ENCODE measurements at places on chromosomes 11 and 22.

DNA sequence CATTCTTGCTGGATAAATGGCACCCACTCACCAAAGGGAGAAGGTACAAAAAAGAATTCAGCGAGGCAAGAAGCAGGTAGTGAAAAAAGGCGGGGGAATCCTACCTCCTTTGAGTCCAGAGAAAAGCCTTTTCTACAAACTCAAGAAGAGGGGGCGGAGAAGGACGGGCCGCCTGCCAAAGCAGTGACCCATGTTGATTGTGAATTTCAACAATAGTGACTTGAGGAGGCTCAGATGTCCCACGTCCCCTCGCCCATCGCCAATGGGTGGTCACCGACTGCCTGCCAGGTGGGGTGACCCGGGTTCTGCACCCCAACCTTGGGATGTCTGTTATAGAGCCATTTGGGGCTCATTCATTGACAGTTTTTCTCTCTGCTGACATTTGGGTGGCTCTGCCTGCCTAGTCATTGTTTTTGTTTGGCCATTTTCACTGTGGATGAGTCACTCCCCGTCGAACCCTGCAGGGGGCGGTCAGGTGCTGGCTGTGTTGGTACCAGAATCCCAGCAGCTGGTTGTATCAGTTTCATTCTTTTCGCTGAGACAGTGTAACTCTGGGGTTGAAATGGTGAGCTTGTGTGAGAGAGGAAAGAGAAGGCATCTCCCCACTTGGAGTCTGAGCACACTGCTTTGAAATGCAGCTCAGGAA is 163.4 kb upstream of the NCAM1 start:
- peak; percentile 60 for DNase-seq

DNA sequence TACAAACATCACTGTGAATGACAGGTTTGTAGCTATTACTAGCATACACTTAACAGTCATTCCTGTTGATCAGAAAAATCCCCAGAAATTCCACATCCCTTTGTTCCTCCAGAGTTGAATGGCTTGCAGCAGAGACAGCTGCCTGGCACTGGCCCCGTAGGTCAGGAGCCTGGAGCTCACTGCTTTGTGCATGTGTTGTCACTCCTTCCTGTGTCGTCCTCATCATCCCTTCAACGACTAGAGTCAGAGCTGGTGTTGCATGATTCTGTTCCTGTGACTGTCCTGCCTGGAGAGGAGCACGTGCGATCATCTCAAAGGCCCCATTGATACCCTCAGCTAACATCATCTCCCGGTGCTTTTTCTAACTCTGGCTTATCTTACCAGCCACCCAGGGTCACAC is 58.3 kb downstream of the LDLRAD3 start:
- DNase-seq = no peak

GRCh38 chr22:48044487-48045060 is 1282.1 kb downstream of the TBC1D22A start:
- no peak for DNase-seq

GRCh38 chr11:121596195-121597155 is 143.7 kb upstream of the SORL1-AS1 start:
- no peak for DNase-seq

DNA sequence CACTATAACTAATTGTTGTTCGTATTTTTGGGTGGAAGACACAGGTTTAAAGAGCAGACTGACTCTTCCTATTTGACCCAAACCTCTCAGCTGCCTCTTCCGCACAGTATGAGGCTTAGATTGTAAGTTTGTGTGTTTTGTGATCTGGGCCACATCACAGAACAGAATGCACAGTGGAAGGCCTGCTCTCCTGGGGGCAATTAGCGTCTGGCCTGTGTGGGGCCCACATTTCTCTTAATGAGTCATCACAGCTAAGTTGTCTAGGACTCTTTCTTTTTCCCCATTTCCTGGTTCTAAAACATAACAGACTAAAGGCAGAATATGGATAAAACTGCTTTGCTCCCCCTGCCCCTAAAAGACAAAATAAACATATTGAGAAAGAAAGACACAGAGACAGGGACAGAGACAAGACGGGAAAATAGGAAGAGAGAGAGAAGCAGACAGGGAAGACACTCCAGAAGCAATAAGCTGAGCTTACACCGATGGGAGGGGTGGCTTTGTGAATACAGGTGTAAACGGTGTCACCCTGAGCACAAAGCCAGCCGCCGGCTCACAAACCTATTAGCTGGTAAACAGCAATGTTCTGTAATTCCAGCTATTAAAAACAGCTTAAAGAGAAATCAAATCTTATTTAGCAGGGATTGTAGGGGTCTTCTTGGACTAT is 127.4 kb upstream of the OPCML start:
- no peak for DNase-seq

DNA sequence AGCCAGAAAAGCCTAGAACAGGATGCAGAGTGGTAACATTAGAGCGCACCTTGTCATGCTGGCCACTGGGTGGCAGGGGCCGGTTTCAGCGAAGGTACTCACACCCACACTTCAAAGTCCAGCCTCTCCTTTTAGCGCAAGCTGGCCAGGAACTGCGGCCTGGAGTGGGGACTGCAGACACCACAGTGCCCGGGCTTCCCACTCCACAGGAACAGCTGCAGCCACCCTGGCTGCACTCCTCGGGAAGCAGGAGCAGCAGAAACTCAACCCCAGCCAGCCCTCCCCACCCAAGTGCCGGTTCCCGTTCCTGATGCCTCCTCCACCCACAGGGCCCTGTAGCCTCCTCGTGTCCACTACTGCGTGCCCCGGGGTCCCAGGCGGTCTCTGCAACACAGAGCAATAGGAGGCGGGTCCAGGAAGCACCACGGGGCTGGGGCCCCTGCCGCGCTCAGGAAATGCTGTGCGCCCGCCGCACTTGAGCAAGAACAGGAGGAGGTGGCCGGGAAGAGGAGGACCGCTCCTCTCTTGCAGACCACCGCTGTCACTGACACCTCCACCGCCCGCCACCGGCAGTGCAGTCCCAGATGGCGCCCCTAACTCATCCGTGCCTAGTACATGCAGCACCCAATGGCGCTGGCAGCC is 2.2 kb downstream of the RFPL2 start:
- peak; percentile 39 for DNase-seq

- peak; percentile 30 for DNase-seq
Observed at GRCh38 chr22:24516301-24516737, 21.2 kb downstream of the UPB1 start.

DNA sequence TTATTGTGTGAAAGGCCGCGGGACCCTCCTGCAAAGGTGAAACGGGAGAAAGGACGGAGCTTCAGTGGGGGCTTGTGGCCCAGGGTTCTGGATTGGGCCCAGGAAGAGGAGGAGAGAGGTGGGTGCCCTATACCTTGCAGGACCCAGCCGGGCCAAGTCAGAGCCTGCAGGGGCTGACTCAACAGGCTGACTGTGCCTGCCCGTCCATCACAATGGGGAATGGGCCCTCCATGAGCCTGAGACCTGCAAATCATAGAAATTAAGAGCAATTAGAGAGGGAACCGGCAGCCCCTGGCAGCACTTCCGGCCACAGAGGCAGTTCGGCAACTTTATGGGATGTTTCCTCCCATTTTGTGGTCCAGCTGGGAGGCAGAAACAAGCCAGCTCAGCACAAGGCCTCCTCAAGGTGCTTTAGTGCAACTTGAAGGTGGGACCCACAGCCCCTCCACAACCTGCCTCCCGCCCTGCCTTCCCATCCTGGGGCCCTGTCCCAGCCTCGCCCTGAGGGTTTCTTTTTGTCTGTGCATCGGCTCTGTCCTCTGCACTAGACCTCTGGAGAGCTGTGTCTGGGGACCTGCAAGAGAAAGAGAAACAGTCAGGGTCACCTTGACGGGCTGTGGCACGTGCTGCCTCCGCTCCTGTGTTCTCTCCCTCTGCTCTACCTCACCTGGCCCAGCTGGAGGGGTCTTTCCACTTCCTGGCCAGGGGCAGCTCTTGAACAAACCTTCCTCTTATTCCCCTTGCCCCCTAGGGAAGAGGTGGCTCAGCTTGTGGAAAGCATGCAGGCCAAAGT is 19.1 kb upstream of the NECTIN1 start:
- no peak for DNase-seq

- no peak for DNase-seq
Observed at GRCh38 chr22:50476868-50477267, 2.0 kb upstream of the SBF1 start.

DNA sequence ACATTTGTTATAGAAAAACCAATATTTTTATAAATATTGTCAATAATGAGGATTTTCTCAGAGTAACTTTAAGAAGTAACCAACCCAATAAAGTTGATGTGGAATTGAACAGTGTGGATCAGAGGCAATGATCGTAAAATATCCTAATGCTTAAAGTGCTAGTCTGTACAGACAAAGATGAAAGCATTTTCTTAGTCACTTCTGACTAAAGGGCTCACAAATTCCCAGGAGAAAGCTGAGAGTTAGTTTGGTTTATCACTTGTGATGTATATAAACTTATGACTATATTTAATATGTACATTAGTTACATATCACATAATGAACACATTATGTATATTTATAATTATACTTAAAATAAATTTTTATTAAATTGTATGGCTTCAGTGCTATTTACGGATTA is 25.4 kb upstream of the DDI1 start:
- no peak for DNase-seq

GRCh38 chr22:35973388-35973787 is 55.2 kb downstream of the RBFOX2 start:
- DNase-seq = no peak

GRCh38 chr22:35150183-35151107 is 84.5 kb downstream of the ISX start:
- DNase-seq = peak; percentile 53

- DNase-seq = no peak
Observed at GRCh38 chr11:75280770-75281468, 40.3 kb downstream of the TPBGL start.

DNA sequence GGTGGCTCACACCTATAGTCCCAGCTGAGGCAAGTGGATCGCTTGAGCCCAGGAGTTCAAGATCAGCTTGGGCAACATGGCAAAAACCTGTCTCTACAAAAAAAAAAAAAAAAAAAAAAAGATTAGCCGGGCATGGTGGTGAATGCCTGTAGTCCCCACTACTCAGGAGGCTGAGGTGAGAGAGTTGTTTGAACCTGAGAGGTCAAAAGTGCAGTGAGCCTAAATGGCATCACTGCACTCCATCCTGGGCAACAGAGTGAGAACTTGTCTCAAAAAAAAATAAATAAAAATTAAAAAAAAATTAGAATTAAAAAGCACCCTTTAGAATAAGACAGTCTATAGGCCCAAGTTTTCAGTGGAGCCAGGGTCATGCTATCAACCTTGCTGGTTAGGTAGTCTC is 95.5 kb downstream of the PDHX start:
- no peak for DNase-seq

GRCh38 chr11:114187173-114187572 is 109.0 kb upstream of the NNMT start:
- DNase-seq = no peak
